Heart left ventricle (tissue), 16 donors: ENCODE measurements at places on chromosomes 1 and 21. TPM values are rescaled to one million over a fixed set of nuclear protein-coding genes. Genes with fewer than 3 reads are reported as not detected.
A peak's percentile ranks its signal among the peaks of the same experiment; 100 is the strongest.

Gene VHLL
- not detected for polyA plus RNA-seq

DNA sequence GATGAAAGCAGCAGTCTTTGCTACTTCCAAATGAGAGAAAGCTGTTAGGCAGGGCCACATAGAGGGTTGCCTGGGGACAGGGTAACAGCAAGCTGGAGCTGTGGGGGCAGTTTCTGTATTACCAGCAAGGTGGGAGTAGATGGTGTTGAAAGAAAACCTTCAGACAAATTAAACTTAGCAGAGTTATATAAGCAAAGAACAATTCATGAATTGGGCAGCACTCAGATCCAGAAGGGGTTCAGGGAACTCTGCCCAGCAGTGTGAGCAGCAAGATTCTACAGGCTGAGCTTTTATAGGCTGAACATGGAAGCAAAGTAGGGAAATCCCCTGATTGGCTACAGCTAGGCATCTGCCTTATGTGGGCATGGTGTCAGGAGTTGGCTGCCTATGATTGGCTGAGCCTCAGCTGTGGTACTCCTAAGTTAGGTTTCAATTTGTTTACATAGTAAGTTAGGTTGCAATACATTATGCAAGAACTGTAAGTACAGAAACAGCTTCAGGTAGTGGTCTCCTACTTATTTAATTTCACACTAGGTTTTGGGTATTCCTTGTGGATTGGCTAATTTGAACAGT lies 64.1 kb upstream of the TMPRSS2 start:
- DNase-seq = no peak

DNA sequence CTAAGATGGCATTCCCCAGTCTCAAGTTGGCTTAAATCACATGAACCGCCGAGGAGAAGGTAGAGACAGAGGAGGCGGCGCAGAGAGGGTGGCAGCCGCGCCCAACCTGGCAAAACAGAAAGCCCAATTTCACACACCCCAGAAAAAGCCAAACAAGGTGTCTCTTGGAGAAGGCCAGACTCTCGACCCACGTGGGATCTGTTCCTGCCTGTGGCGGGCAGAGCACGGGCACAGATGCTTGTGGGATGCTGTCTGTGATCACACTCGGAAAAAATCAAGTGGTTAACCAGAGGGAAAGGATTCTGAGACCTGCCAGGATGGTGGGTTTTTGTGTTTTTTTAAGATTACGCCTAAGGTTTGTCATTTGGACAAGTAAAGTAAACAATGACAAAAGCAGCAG lies 80.7 kb downstream of the MRPL37 start:
- DNase-seq = no peak

DNA sequence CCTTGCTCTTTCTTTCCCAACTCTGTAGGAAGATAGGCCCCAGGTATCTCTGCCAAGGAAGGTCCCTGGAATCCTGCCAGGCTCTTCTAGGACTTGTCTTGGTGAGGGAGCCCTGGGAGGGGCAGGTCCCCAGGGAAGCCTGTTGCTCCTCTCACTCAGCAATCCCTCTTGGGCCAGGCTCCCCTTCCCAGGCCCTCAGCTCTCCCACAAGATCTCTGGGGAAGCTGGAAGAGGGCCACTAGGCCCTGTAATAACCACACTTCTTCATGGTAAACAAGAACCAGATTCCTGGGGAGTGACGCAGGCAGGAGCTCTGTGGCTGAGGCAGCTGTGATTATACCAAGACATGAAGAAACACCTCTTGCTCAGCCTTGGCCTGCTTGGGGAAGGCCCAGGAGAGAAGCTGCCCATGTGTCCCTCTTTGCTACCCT lies 9.9 kb upstream of the MAPKAPK2 start:
- DNase-seq = no peak

GRCh38 chr1:236520445-236521005 lies 3.3 kb upstream of the LGALS8 start:
- DNase-seq = no peak

Gene LCE1C
- not detected for polyA plus RNA-seq

DNA sequence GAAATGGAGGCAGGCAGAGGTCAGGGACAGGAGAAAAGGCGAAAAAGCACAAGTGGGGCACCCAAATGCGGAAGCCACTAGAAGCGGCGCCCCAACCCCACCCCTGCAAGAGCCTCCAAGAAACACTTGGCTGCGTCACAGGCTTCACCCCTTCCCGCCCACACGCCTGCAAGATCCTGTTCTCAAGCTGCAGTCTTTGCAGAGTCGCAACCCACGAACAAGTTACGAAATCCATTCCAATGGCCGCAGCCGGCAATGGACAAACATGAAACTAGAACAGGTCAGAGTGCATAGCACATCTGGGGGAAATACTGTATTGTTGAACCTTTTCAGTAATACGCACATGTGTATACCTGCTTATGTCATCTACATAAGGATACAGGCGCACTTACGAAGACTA lies 103.6 kb downstream of the PSMG1 start:
- DNase-seq = peak; percentile 83

Gene APOBEC4
- 0.30 TPM for polyA plus RNA-seq
